ENCODE measurements at places on chromosomes 16 and 17.

DNA sequence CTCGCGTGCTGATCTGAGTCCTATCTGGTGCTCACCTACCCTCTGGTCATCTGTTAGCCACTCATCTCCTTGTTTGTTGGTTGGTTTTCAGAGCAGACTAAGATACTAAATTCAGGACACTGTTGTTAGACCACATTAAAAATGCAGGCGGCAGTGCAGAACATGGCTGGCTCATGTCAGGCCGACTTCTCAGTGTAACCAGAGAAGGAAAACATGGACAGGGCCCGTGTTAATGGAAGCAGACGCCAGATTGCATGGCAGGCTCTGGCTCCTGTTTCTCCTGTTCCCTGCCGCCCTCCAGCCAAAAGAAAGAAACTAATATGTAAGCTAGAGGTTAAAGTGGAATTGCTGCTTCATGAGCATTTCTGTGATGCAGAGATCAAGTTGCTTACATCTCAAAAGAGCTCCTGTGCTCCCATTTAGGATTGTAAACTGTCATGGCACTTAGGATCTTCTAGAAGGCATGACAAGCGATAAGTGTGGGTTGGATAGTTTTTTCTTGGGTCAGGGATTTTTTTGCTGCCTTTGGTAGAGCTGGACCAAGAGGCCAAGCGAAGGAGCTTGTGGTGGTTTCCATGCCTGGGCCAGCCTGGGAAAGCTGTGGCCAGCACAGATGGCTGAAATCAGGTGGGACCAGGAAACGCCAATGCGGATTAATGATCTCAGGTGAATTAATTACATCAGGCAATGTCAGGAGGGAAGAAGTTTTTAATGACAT, 56.1 kb downstream of the YPEL2 start:
- DNase-seq, result no peak

GRCh38 chr16:15979801-15980200, 30.4 kb downstream of the ABCC1 start:
- no peak for DNase-seq

GRCh38 chr16:75218256-75219076, at the start of gene CTRB1:
Gene CTRB1 (plus strand): TSS chr16:75218988. CDS start chr16:75219008, 20 bp downstream.
- DNase-seq, result no peak

DNA sequence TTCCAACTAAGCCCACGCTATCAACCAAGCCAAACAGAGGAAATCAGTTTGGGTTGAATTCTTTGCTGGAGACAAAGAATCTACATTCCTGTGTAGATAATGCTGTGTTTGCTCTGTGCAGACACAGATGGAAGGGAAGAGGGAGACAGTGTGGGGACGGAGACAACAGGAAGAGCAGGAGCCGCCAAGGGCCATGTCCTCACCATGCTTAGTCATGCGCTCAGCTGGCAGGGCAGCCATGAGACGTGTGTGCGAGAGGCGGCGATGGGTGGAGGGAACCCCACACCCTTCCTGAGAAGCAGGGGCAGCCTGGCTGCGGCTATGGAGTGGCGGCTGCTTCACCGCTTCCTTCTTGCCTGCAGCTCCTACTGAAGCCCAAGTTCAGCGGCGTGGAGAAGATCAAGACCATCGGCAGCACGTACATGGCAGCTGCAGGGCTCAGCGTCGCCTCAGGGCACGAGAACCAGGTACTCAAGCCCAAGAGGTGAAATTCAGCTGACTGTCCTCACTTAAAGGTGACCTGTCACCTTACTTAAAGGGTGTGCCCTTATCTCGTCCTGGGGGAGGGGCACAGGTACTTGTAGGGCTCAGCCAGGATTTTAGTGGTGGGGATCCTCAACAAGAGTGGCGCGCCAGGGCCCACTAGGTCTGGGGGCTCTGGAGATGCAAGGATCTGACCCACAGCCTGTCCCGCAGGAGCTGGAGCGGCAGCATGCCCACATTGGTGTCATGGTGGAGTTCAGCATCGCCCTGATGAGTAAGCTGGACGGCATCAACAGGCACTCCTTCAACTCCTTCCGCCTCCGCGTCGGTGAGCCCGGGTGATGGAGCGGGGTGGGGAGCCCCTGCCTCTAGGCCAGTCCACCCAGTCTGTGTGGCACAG, 47.5 kb downstream of the ADCY7 start:
- DNase-seq, result peak; percentile 93

DNA sequence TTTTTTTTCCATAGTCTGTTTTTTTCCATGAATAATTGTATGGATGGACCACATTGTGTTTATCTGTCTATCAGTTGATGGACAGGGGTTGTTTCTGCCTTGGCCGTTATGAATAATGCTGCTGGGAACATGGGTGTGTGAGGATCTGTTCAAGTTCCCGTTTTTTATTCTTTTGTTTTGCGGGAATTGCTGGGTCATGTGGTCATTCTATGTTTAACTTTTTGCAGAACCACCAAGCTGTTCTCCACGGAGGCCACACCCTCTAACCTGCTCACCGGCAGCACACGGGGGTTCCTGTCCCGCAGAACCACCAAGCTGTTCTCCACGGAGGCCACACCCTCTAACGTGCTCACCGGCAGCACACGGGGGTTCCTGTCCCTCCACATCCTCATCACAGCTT, 5.9 kb upstream of the MSLN start:
- no peak for DNase-seq

GRCh38 chr16:19029980-19030379, 37.4 kb upstream of the COQ7 start:
- DNase-seq, result no peak

GRCh38 chr16:1050921-1051320, 21.6 kb upstream of the SSTR5 start:
- DNase-seq, result no peak

DNA sequence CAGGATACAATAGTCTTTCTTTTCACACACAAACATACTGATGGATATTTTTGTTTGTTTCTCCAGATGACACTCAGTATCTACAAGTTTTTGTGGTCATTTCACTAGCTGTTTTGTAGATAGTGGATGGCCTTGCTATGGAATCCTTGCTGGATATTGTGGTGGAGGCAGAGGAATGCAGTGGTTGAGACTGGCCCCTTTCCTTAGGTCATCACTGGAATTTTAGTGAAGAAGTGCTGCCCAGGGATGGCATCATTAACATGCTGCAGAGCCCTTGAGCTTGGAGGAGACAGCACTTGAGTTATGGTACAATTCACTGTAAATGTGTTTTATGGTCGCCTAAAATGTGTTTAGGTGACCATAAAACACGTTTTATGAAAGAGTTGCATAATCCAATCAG, 455.9 kb upstream of the HSBP1 start:
- no peak for DNase-seq

Measured in hematopoietic multipotent progenitor cell treated with erythropoietin and hydrocortisone succinate and interleukin-3 and kit ligand, for 6 days (in vitro differentiated cells).